Left renal pelvis (tissue), 4 donors: ENCODE measurements at places on chromosomes 1 and 21.

- no peak for DNase-seq
Observed at GRCh38 chr1:16248603-16249516, 11.9 kb upstream of the CPLANE2 start.

DNA sequence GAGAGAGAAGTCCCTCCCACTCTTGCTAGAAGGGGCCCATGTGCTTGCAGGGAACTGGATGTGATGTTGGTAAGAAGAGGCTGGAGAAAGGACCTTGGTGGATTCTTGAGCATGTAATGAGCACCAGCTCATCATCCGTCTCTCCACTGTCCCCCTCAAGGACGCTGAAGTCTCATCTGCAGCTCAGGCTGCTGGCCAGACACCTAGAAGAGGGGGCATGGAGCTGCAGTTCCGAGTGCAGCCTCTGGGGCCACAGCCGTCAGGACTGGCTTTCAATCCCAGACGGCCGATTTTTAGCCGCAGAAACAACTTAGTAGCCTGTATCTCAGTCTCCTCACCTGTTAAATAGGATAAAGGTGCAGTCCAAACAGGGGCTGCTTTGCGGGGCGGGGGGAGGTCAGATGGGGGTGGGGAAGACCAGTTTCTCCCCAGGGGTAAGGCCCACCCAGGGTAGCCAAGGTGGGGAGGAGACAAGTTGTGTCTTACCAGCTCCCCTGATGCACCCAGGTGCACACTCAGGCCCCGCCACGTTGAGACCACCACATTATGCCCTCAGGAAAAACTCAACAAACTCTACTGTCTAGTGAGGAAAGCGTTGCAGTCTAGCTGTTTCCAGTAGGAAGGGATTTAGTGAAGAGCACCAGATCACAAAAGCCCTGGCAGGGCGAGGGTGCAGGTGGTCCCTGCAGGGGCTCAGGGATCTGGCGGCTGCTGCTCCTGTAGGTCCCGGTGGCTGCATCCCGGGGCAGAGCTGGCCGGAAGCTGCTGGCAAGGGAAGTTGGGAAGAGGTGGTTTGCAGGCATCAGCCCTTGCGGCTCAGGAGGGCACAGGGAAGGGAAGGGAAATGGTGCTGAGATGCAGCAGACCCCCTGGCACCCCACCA, 29.5 kb downstream of the LDLRAP1 start:
- DNase-seq, result no peak

DNA sequence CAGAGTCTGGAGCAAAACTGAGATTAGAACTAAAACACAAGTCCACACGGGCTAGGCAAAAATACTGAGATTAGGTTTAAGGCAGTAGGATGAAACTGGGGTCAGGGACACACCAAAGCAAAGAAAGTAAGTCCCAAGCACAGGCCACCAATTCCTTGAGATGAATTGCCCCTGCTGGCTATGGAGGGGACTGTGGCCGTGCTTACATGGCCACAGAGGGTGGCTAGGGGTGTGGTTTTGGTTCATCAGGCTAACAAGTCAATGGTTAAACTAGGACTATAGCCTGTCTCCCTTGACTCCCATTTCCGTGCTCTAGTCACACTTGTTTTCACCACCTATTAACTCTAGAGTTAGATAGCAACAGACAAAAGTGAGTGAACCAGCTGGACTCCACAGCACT, 394.8 kb downstream of the PBX1 start:
- DNase-seq, result no peak

GRCh38 chr1:212630158-212630900, 21.8 kb downstream of the ATF3 start:
- no peak for DNase-seq

DNA sequence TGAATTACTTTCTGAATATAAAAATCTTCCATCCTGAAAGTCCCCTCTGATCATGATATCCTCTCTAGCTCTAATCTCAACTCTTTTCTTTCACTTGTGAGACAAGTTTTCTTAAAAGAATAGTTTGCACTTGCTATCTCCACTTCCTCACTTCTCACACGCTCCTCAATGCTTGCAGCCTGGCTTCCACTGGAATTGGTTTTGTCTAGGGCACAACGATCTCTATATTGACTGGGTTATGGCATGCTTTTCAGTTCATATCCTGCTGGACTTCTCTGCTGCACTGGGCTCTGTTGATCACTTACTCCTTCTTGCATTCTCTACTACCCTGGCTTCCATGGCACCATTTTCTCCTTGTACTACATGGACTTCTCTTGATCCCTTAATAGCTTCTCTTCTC, 474 bp downstream of the FCRLA start:
- no peak for DNase-seq

DNA sequence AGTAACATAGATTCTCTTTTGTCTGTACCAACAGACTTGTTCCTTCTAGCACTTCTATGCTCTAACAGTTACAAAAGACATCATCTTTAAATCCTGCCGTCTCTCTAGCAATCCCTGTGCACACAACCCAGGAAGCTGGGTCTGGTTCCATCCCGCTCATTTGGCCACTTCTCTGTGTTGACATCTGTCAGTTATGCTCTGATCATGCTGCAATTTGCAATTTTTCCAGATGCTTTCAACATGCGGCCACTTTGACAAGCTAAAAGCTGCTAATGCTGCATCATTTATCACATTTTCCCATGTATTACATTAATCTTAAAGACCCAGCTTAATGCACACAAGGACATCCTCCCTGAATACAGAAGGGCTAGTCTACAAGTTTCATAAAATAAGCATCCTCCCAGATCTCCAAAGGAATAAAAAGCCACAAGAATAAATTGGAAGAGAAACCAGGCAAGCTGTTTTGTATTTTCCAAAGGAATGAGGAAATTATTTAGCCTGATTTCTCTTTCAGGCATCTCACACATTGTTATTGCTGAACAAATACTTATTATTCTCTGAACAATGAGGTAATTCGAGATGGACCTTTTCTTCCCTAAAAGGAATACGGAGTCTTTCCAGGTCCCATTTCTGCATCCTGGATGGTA, 19.0 kb upstream of the LRRC52 start:
- DNase-seq, result no peak

DNA sequence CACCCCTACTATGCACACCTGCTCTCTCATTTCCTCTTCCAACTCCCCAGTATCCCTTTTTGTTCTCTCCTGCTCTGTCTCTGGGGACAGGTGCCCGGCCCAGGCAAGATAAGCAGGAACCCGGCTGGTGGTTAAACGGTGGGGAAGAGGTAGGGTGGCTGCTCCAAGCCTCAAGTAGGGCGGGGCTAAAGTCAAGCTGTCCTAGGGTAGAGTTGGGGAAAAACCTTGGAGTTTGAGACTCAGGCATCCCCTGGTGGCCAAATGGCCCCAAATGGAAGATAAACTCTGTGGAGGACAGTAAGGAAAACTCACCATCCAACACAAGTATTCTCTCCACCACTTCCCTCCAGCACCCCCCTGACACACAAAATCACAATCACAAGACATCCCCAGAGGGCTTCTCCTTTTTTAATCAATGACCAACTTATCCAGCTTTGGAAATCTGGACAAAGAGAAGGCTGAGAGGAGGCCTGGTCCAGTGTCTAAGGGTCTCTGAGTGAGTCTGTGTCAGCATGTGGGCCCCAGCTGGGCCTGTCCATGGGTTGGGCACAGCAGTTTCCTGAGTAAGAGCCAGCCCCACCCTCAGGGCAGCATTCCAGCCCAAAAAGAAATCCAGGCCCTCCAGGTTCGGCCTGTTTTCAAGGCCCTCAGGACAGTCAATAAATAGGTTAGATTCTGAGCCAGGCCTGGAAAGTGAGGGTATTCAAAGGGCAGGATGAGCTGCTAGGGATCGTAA, 9.8 kb downstream of the POMGNT1 start:
- no peak for DNase-seq

GRCh38 chr1:12152113-12152891, 14.5 kb upstream of the TNFRSF1B start:
- no peak for DNase-seq

DNA sequence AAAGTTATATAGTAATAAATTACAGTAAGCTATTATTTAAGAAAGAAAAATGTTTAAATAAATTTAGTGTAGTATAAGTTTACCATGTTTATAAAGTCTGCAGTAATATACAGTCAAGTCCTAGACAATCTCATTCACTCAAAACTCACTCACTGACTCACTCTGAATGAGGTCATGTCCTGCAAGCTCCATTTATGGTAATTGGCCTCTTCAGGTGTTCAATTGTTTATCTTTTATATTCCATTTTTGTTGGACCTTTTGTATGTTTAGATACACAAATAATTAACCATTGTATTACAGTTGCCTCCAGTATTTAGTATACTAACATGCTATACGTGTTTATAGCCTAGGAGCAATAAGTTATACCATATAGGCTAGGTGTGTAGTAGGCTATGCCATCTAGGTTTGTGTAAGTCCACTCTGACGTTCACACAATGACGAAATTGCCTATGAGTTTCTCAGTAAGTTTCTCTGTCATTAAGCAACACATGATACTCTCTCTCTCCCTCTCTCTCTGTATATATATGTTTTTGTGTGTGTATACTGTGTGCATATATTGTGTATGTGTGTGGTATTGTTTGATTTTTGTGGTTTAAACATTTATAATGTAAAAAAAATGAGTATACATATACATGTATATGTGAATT, 161.2 kb downstream of the NCAM2 start:
- no peak for DNase-seq

DNA sequence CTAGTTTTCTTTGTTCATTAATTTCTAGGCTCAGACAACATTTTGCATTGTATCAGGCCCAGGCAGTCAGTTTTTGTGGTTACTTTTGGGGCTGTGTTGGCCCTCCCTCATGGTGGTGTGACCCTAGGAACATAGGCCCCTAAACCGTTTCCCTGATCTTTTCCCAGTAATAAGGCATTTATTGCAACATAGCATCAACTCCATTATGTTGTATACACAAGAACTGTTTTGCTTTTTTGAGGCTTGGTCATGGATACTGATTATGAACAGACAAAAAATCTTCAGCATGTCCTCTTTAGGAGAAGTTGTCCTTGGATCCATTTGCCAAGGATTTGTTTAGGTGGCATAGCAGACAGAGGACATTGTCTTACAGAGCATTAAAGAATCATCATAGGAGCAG, 10.3 kb downstream of the B3GALT2 start:
- DNase-seq, result no peak
